ENCODE measurements at places on chromosomes 1 and 21.

- no peak for DNase-seq
Observed at GRCh38 chr1:116494745-116495144, 76.1 kb downstream of the CD58 start.

DNA sequence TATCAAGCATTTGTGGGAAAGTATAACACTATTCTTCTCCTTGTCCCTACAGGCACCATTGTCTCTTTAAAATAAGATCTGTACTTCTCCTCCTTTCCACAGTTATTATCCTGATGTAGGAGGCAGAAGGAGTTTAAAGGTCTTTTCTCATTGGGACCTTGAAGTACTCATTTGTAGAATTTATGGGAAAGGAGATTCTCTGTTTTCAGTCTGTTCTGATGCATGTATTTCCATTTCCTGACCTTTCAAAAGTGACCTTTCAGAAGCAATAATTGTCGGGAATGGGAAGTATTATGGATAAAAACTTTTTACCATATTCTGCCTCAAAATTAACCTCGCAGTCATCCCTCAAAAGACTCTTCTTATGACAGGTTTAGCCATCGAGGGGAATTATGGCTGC, 224.8 kb downstream of the CTH start:
- no peak for DNase-seq

DNA sequence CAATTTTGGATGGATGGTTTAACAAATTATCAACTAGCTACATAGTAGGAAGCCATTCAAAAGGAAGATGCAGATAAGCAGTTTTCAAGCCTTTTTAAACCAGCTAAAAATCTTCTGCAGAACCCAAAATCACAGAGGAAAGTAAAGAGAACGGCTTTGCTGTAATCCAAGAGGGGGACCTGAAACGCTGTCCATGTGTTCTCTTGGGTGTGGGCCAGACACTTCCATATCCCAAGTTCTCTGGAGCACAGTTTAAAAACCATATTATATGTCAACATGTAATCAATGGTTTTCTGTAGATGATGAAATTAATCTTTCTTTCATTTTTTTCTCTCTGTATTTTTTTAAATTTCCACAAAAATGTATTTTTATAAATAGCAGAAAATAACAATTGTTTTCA, 90.5 kb downstream of the SELENOF start:
- DNase-seq, result no peak

GRCh38 chr1:6464514-6464836, 1.5 kb downstream of the TNFRSF25 start:
- DNase-seq, result no peak

DNA sequence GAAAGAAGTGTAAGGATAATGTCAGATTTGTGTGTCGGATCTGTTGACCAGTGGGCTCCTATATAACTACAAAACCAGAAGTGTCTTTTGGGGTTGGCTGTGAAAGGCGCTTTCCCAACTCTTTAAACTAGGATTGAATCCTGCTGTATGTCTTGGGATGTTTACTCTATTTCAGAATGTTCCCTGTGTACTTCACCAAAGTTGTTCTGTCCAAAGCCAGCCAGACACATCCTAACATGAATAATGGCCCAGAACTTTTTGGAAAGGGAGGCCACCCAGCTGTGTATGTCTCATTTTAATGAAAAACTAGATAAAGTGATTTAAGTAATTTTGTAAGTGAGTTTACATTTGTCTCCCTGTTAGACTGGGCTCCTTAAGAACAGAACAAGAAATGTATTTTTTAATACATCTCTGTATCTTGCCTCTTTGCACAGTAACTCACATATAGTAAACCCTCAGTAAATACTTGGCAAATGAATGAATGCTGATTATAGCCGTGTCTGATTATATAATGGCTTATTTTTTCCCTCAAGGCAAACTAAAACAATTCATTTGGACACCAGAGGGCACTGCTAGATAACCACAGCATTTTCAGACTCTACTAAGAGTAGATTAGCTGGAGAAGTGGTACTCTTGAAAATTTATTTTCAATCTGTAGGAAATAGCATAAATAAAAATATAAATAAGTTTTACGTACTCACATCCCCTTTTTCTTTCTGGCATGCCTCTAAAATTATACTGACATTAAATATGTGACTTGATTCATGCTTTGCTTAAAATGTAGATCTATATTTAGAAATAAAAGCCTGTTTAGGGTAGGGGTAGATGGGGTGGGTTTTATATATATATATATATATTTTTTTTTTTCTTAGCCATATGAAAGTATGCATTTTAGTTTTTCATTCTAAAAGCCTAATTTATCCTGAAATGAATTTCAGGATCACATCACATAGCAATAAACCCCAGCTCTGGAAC, 23.8 kb downstream of the TSEN15 start:
- no peak for DNase-seq

GRCh38 chr21:42025376-42026081, 15.4 kb upstream of the ZBTB21 start:
- DNase-seq, result no peak

DNA sequence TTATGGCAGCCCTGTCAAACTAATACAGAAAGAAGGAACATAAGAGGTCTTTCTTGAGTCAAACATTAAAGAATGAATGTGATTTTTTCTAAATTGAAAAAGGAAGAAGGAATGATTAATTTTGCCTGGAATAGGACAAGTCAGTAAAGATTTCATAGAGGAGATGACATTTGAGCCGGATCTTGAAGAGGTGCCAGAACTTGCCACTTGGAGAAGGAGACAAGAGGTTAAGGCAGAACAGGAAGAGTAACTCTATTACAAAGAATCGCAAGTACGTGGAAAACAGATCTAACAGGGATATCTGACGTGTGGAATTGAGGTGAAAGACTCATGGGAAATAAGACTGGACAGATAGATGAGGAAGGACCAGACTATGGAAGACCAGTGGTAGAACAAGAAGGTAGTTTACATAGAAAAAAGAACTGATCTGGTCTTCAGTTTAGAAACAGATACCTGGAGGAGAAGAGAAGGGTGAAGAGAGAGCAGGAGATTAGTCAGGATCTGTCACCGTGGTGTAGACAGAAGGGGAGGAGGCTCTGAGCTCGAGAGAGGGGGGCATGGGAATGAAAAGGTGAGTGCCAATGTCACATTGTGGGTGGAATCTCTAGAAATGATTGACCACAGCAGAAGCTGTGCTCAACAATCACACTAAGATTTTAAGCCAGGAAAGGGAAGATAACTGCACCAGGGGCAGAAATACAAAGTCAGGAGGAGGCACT, 32.5 kb downstream of the RHOU start:
- no peak for DNase-seq

DNA sequence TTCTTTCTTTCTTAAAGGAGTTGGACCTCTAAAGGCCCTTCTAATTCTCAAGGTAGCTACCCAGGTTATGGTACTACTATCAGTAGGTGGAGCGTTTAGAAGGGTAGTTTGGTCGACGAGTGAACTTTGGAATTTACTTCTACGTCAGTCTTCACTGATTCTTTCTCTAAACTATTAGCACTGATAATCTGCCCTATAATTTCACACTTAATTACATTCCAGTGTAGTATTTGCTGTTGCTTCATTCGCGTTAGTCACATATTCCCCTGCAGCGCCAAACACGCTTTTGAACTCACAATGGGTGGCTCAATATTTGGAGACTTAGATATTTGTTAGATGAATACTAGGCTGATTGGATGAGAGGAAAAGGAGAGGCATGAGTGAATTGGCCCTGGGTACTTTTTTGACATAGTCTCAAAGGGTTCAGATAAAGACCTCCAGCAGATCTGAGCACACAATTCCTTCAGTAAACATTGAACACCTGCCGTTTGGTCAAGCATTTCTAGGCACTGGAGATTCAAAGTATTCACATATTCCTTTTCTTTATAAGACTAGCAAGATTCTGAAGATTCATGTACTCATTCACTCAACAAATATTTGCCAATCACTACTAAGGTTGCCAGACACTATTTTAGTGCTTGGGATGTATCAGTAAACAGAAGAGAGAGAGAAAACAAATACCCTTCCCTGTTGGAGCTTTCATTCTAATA, 929 bp upstream of the FOXJ3 start:
- no peak for DNase-seq

- no peak for DNase-seq
Observed at GRCh38 chr1:61839679-61840078, 97.4 kb downstream of the PATJ start.

DNA sequence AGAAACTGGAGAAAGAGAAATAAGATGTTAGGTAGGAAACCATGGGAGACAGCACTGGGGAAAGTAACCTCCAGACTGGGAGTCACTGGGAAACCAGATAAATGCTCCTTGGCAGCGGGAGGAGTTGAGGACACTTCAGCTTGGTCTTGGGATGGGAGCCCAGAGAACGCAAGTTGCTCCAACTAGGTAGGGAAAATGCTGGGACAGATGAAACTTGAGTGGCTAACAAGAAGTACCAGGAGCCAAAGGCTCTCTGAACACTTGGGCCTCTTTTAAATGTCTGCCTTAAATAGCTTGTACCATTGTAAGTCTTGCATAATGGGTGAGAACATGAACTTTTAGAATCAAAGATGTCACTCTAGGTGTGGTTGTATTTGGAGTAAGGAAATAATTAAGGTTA, 3.0 kb downstream of the NMNAT1 start:
- no peak for DNase-seq

GRCh38 chr1:182069028-182069466, 7.5 kb upstream of the ZNF648 start:
- DNase-seq, result no peak

- DNase-seq, result no peak
Observed at GRCh38 chr1:62110198-62110817, 84.3 kb upstream of the L1TD1 start.

DNA sequence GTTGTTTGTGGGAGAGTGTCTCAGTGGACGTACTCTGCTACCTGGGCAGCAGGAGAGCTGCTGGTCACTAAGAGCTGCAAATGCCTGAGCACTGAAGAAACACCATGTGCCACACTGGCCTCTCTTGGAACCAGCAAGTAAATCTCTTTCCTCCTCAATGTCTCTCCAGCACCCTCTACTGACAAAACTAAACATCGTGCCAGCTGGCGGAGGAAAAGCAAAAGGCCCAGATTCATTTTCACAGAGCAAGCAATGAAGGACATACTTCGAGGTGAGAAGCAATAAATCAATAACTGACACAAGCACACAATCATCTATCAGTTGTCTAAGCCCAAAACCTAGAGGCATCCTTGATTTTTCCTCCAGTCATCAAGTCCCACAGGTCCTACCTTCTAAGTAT, 78.1 kb downstream of the RERE start:
- no peak for DNase-seq
